ENCODE measurements at places on chromosomes 2 and 18.

DNA sequence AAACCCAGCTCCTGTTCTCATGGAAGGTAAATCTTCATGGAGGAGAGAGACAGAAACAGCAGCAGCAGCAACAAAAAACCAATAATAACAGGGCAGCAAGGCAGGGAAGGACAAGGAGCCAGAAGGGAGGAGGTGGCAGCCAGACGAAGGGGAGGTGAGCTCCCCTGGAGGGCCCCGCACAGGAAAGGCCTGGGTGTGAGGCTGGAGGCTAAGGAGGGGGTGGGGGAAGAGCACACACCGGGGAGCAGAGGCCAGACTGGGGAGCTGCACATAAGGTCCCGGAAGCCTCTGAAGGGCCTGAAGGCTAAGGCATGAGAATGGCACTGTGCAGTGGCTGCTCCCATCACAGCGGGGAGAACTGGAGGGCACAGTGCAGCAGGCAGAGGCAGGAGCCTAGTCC is 94.8 kb upstream of the SMAD7 start:
- DNase-seq: no peak

- DNase-seq: peak; percentile 72
Measured at GRCh38 chr2:113240150-113240914, 38.4 kb downstream of the PAX8 start.

DNA sequence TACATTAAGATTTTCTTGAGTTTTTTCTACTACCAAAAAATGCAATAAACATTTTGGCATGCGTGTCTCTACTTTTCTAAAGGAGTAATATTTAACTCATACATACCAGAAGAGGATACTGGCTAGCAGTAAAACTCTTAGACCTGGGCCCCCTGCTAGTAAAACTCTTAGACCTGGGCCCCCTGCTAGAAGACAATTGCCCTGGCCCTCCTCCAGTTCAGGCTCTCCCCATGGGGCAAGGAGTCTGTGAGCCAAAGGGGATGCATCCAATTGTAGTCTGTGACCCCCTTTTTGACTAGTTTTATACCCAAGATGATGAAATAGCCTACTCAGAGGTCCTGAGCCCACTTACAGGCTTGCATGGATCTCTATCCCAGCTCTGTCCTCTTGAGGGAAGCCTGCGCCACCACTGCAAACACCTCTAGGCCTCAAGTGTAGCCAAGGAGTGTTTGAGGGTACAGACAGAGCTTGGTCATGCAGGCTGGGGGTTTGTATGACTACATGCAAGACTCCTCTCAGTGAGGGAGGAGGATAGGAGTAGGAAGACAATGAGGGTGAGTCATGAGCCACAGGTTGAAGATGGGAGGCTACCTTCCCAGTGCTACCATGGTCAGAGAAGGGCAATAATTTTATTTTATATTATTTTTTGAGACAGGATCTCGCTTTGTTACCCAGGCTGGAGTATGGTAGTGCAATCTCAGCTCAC is 45.2 kb upstream of the PGAP1 start:
- DNase-seq: no peak

DNA sequence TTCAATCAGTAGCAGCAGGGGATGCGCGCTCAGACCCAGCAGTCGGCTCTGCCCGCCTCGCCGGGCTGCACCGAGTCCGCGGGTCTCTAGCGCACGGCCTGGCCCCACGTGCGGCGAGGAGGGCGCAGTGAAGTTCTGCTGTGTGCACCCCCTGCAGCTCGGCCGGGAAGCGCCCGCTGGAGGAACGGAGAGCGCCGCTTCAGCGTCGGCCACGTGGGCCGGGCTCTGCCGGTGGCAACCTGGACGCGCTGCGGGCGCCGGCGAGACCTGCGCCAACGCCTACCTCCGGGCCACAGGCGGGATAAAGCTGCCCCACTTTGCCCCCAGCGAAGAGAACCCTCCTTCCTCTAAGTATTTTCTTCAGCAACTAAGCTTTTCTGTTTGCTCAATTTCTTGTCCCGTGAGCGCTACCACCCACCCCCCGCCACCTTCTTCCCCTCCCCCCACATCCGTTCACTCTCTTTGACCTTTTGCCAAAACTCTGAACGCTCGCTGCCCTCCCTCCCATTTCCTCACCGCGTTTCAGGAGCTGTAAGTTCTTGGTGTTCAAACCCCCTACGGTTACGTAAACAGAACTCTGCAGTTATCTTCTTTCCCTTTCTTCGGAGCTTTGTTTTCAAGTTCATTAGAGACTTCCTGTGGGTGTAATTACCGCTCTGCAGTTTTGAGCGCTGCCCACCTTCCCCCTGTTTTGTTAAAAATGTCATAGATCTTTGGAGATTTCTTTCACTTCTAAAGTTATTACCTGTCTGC is 42.6 kb upstream of the EDAR start:
- DNase-seq: no peak

- peak; percentile 42 for DNase-seq
Measured at GRCh38 chr18:36095936-36096519, 28.7 kb upstream of the RPRD1A start.

- no peak for DNase-seq
Measured at GRCh38 chr2:187263675-187264560, 184.1 kb downstream of the CALCRL start.

DNA sequence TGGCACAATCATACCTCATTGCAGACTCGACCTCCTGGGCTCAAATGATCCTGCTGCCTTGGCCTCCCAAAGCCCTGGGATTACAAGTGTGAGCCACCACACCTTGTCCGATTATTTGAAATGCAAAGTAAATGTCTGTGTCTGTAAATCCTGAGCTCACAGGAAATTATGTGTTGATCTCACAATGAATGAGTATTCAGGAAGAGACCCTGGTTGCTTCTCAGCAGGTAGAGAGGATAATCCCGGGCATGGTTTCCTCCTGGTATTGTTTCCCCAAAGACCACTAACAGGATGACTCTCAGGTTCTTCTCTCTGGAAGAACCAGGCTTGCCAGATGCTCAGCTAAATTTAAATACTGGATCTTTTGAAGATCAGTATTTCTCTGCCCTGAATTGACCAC is 147.6 kb downstream of the LDLRAD4 start:
- DNase-seq: no peak

DNA sequence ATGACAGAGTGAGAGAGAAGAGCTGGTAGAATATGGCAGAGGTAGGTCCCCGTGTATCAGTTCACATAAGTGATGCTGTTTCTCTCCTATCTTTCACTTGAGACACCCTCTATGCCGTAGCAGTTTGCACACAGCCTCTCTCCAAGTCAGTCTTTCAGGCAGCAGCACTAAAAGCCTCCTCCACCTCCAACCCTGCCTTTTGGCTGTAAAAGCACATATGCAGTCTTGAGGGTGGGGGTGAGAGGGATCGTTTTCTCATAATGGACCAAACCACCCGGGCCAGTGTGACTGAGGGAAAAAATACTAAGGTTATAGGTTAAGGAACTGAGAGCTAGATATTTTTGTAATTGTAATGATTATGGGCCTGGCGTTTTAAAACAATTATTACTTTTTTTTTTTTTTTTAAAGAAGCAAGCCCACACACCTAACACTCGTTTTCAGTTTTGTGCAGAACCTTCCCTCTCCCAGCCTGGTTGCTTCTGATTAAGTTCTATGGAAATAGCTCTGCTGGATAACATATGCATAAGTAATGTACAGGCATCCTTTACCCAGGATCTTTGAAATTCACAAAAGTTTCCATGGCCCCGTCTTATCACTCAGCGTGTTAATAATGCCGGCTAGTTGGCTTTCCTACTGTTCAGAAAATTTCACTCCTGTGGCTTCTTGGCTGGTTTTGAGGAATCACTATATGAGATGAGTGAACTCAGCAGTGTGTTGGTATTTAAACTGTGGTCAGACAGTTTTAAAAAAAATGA is 112.2 kb upstream of the MEIS1 start:
- DNase-seq: no peak

- no peak for DNase-seq
Measured at GRCh38 chr2:48218169-48218568, 311.8 kb upstream of the STON1 start.

GRCh38 chr2:9149726-9150567 is 56.7 kb upstream of the ASAP2 start:
- peak; percentile 25 for DNase-seq

- DNase-seq: no peak
Measured at GRCh38 chr2:60964651-60965498, 52.6 kb upstream of the PEX13 start.

GRCh38 chr2:64262071-64262470 is 117.9 kb upstream of the PELI1 start:
- no peak for DNase-seq
